SIG-M5 (cell line): ENCODE measurements at places on chromosomes 5 and 9.
A peak's percentile ranks its signal among the peaks of the same experiment; 100 is the strongest.

DNA sequence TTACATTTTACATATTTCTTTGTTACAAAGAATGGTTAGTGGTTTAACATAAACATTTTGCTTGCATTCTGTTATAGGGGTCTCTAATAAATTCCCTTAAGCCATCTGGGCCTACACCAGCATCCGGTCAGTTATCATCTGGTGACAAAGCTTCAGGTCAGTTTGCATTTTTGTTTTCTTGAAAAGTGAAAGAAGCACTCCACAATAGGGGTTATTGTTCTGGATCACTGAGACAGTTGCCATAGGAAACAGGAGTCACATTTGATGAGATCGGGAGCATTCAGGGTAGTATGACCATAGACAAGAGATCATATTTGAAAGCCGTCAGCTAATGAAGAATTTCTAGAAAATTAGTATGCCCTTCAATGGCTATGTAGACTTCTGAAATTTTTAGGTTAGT lies 63.6 kb downstream of the NUP214 start:
- no peak for DNase-seq

DNA sequence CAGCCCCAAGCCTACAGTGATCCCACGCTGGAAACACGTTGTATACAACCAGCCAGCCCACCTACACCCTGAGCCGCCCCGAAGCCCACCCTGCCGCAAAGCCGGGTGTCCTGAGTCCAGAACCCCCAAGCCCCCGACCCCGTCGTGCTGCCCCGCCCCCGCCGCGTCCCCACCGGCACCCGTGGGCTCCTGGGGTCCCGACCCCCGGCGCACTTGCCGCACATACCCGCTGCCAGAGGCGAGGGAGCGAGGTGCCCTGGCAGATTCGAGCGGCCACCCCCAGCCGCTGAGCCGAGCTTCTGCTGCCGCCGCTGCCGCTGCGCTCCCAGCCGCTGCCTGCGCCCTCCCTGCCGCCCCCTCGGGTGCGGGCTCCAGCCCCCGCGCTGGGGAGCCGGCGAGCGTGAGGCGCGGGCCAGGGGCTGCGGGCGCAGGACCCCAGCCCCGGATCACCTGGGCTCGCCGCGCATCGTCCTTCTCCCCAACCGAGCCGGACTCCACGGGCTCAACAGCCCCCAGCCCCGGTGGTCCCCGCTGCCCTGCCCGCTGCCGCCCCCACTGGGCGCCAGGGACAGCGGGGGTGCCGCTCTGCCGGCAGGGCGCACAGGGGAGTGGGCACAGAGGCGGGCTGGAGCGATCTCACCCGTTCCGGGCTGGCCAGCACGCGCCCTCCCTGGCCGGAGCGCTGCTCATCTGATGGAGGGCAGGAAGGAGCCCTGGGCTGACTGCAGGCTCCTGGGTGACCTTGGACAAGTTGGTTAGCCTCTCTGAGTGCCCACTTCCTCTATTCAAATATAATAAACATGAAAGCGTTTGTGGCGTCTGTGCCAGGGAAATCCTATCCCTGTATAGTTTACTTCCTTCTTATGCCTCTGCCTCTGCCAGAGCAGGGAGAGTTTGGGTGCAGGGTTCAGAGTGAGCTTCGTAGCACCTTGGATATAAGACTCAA lies at the start of gene HTR4:
HTR4 (minus strand) TSS at position 692 of the 946 bp plus-strand sequence. CDS start 17,513 bp downstream, outside the sequence.
- DNase-seq = no peak

DNA sequence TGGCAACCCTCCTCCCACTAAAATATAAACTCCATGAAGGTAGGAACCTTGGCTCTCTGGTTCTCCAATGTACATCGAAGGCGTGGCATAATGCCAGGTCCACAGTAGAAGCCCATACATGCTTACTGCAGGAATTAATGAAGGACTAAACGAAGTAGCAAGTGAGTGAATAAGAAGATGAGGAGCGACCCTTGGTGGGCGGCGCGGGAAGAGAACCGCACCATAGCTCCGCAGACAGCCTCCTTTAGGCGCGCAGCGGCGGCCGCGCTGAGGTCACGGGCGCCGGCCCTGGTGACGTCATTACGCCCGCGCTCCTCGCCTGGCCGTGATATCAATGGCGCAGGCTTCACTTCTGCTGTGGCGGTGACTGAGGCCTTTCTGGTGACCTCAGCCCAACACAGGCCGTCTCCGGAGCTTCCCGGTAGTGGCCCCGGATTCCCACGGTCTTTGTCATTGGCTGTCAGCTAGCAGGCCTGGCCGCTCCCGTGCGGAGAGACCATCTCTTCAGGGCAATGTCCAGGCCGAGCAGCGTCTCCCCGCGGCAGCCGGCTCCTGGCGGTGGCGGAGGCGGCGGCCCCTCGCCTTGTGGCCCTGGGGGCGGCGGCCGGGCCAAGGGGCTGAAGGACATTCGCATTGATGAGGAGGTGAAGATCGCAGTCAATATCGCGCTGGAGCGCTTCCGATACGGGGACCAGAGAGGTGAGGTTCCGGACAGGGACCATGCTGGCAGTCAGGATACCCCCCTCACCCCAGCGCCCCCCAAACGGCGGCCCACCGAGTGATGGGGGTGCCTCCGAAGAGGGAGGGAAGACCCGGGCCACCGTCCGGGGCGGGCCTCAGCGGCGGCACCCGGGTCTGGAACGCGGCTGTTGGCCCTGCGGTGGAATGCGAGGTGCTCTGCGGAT lies at the start of gene YTHDC2:
YTHDC2 (plus strand) TSS at position 311 of the 905 bp plus-strand sequence; CDS start at position 513, 202 bp downstream.
- peak; percentile 51 for DNase-seq

GRCh38 chr5:90551376-90551775 lies 7.2 kb upstream of the ADGRV1 start:
- DNase-seq = no peak

- DNase-seq = peak; percentile 33
These were observed at the start of gene KLF4 for GRCh38 chr9:107489687-107490605. Gene KLF4, minus strand, starts transcription at chr9:107489769. Its CDS starts 597 bp downstream, at chr9:107489172.

DNA sequence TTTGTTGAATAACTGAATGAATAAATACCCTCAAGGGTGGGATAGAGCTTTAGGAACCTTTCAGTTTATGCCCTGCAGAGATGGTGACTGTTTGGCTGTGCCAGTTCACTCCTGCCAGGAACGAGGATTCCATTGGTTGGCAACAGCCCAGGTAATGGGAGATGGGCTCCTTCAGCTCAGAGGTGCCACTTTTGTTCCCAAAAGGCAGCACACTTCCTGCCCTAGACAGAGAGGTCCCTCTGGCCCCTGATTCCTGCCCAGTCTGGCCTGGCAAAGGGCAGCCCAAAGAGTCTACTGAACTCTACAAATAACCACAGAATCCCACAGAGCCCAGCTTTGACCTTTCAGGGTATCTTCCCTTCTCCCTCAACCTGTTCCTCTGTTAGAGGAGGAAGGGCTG lies 1.6 kb downstream of the C9orf152 start:
- no peak for DNase-seq

DNA sequence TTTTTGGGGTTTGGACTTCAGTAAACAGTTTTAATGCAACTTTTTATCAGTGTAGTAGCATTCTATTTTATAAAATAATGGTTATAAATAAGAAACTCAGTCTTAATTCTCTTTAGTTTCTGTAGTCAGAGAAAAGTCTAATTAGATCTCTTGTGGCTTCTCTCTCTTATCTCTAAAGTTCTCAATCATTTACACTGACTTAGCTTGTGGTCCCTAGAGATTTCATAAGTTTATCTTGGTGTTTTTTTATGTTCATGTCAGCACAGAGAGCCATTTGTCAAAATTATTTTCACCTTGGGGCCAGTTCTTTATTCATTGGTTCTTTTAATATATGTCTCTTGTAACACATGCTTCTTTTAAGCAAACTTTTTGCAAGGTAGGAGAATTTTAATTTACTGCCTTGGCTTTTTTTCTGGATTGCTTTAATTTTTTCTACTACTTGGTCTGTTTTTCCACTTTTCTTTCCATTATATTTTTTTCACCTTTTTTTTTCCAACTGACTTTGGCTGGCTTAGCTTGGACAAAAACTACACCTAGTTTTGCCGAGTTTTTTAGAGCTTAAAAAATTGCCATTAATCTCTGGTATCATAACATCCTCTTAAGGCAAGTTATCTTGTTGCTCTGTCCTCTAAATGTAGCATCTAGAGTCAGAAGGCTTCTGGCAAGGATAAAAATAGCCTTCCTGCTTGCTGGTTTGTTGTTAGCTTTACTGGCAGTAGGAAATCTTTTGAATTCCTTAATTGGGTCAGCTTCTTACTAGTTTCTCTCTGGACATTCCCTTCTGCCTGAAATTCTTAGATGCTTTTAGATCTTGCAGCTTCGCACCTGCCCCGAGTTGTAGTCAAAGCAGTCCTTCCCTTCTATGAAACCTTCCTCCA lies 35.3 kb downstream of the CPEB4 start:
- DNase-seq = no peak

DNA sequence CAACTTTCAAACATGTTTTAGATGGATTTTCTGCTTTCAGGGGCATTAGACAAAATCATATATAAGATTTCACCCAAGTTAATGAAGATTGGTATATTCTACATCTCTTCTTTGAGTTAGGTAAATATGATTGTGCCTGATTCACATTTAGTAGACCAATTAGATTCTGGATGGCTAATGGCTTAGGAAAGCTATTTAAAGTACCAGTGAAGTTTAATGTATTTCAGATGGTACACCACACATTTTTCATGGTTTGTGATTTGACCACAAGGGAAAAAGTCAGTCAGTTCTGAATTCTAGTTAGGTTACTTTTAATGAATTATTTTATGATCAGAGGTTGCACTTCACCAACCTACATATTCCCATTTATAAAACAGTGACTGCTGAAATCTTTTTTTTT lies 409.7 kb downstream of the ADGRV1 start:
- no peak for DNase-seq

DNA sequence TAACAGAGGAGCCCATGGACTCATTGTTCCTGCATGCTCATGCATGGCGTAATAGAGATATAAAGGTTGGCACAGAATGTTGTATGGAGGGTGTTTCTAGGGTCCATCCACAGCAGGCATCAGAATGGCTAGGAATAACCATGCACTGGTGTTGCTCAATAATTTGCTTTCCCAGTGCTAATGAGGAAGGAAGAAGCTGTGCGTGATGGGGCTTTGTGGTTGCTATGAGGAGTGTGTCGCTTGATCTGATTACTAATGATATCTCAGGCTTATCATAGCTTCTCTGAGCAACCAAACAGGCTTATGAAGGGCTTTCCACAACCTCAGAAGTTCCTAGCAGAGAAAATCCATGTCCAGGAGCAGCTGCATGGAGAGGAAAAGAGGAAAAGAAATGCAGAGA lies 151.3 kb upstream of the TRPC7 start:
- DNase-seq = no peak

DNA sequence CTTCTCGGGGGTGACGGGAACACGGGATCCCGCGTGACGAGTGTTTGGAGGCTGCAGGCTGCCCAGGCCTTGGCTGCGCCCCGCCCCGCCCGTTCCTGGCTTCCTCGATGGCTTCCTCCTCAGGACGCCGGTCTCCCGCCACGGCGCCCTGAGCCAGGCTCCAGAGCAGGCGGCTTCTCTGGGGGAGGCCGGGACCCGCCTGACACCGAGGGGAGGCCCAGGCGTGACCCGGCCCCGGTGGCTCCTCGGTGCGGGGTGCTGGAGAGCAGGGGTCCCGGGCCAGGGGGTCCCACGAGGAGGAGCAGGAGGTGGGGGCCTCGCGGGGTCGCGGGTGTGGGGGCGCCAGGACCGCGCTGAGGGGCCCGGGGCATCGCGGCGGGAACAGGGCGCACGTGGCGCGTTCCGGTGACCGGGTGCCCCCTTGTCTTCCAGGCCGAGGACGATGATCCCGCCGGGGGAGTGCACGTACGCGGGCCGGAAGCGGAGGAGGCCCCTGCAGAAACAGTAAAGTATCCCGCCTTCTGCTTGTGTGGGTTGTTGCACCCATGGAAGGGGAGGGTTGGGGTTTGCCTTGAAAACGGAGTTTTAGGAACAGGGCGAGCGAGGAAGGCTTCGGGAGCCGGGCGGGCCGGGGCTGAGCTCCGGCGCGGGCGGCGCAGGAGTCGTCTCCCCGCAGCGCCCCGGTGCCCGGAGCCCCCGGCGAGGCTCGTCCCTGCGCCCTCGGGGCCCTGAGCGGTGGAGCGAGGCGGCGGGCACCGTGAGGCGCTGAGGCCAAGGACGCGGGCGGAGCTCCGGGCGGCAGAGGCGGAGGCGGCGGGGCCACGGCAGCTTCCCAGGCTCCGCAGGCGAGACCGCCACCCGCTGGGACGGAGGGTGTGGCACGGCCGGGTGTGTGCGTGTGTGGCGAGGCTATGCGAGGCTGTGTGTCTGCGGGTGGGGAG lies 22.2 kb downstream of the AHRR start:
- no peak for DNase-seq

DNA sequence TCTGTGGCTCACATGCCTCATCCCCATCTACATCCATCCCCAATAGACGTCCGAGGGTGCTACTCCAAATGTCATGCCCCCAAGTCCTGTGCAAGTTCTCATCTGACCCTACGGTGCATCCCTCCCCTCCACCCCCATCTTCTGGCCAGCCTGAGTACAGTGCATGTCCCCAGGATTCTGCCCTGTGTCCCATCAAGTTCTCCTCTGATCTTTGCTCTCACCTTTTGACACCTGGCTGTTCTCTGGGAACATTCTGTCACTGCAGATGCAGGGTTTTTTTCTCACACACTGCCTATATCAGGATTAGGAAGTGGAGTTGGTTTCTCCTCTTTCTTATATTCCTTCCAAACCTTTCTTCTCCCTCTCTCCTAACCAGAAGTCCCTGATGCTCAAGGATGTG lies 377.2 kb downstream of the GADD45G start:
- no peak for DNase-seq

DNA sequence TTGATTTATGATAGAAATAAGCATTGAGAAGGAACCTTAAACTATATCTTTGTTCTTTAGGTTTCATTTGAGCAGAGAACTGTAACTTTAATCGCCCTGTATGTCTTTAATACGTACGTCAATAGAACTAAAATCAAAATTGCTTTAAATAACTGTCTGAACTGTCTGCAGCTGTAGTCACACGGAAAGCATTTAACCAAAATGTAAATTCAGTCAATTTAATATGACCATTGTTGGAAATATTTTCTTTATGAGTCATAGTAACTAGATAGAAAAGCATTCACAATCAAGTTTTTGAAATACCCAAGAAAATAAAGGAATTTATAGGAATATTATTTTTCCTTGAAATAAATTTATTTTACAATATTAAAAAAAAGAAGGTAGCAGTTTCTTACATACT lies 157.1 kb upstream of the CDH6 start:
- no peak for DNase-seq
